NCI-H1694 treated with DMSO at 0.1 percent for 48 hours (cell line): ENCODE measurements at places on chromosomes 16 and 17.

DNA sequence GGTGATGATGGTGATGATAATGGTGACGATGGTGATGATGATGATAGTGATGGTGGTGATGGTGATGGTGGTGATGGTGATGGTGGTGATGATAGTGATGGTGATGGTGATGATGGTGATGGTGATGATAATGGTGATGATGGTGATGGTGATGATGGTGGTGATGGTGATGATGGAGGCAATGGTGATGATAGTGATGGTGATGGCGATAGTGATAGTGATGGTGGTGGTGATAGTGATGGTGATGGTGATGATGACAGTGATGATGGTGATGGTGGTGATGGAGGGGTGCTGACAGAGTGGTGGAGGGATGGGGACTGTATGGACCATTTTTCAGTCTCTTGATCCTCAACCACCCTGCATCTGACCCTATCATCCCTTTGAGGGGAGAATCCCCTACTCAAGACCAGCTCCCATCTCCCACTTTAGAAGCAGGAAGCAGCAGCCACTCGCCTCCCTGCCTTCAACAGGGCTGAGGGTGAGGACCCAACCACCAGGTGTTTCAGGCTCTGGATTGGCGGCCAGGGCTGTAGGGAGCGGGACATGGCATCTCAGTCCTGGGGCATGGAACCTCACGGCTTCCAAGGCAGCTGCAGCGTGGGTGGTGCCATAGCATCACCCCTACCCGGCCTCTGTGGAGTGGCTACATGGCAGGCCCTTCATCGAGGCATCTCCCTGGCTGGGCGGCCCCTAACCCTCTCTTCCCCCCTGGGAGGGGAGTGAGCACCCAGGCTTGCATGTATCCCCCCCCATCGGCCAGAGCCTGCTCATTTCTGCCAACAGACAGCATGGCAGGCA, 4.5 kb downstream of the FSCN2 start:
- DNase-seq: no peak

- no peak for DNase-seq
Measured at GRCh38 chr16:67474551-67475455, 6.2 kb downstream of the ATP6V0D1 start.

DNA sequence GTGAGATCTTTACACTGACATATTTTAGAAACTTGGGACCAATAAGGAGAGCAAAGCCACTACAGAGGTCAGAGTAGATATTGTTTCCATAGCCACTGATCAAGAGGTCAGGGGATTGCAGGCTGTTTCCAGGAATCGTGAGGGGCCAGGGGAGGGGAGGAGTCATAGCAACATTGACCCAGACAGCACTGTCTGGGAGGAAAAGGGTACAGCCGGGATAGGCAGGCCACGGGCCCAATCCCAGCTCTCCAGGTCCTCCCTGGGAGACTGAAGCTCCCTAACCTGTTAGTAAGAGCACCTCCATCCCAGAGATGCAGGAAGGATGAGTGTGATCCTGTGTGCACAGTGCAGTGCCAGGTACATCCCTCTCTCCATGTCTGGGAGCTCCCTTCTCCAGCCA, 48.5 kb upstream of the TMEM132E start:
- DNase-seq: no peak

DNA sequence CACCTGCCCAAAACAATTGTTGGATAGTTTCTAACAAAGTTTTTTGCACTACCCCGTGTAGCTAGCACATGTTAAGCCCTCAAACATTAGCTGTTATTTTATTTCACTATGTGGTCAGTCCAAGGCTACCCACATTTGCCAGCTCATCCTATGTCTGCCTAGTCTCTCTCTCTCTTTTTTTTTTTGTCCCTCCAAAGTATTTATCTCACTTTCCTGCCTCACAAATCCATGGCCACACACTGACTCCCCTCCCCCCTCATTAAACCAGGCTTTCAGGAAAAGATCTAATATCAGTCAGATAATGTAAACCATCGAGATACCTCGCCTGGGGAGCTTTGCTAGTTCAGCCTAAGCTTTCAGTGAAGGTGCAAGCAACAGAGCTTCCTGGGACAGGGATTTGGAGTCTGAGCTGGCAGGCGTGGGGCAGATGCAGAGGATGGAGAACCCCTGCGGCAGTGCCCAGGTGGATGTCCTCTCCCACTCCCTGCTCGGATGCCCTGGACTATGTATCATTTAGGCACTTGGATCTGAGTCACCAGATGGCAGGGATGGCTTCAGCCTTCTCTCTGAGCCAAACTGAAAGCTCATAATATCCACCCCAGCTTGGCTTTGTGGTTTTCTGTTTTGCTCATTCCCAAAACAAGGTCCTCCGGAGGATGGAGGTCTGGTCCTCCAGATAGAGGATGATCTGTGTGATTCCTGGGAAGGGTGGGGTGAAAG, 73.7 kb upstream of the FOXF1 start:
- no peak for DNase-seq

GRCh38 chr16:4351880-4352279, 759 bp upstream of the PAM16 start:
- DNase-seq: no peak

DNA sequence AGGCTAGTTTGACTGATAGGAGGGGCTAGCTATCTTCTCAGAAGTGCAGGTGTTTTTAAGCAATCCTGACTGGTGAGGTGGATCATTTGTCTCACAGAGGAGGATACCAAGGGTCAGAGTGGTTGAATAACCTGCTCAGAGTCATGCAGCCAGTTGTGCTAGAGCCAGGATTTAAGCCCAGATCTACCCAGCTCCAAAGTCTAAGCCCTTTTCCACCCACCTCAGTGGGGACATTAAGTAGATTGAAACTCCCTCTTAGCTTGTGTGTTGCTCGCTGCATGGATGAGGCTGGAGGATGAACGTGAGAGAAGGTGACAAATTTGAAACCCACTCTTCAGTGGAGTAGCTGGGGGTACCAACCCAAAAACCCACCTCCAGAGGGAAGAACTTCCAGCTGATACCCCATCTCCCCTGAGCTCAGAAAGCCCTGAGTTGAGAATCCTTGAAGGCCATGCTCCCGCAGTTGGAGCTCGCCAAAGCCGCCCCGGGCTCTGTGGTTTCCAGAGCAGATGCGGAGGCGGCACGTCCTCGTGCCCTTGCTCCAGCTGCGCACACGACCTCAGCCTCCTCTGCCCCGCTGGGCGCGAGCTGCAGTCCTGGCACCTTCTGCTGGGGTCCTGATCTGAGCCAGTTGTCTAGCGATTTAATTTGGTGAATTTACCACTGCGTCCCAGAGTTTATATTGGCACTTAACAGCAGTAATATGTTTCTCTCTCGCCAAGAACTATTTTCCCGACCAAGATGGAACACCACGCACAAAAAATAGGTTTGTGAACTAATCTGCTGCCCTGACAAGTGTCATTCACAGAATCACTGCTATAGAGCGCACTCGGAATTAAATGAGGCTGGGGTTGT, 159.5 kb downstream of the CCDC182 start:
- peak; percentile 88 for DNase-seq

DNA sequence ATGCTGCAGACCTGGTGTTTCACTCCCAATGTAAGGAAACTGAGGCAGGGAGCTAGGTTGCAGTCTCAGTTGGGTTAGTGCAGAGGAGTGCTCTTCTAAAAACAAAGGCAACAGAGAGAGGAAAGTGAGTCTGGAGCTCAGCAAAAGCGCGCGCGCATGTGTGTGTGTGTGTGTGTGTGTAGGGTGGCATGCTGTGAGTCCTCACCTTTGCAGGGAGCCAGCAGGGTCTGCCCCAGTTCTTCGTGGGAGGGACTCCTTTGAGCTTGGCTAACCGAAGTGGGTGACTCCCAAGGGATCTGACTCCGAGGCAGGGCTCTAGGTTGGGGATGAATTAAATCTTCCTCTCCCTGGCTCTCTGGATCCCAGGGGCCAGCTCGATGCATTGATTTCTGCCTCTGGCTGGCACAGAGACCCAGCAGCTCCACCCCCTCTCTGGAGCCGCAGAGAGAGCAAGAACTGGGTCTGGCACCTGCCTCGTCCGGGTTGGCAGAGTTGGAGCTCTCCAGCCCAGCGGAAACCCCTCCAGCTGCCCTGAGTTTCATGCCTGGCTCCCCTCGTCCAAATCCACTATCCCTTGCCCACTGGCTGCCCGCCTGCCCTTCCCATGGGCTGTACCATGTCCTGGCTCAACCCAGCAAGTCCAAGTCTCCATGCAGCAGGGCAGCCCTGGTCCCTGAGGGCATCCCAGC, 1.3 kb upstream of the BTBD17 start:
- DNase-seq: peak; percentile 41

DNA sequence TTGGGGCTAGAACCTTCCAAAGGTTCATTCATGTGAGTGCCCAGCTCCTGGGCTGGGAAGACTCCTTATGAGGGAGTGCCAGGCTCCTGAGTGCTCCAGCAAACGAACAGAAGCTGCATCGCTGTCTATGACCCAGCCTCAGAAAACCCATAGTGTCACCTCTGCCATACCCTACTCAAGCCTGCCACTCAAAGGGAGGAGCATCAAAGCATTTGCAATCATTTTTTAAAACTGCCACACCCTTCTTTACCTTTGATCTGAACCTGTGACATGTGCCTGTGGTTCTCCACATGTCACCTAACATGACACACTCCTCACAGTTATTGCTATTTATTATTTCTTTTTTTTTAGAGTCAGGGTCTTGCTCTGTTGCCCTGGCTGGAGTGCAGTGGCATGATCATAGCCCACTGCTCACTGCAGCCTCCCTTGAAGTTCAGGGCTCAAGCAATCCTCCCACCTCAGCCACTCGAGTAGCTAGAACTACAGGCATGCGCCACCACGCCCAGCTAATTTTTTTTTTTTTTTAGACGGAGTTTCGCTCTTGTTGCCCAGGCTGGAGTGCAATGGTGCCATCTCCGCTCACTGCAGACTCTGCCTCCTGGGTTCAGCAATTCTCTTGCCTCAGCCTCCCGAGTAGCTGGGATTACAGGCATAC, 7.3 kb upstream of the KDM8 start:
- no peak for DNase-seq

- no peak for DNase-seq
Measured at GRCh38 chr16:14505846-14506245, 124.2 kb downstream of the PARN start.

DNA sequence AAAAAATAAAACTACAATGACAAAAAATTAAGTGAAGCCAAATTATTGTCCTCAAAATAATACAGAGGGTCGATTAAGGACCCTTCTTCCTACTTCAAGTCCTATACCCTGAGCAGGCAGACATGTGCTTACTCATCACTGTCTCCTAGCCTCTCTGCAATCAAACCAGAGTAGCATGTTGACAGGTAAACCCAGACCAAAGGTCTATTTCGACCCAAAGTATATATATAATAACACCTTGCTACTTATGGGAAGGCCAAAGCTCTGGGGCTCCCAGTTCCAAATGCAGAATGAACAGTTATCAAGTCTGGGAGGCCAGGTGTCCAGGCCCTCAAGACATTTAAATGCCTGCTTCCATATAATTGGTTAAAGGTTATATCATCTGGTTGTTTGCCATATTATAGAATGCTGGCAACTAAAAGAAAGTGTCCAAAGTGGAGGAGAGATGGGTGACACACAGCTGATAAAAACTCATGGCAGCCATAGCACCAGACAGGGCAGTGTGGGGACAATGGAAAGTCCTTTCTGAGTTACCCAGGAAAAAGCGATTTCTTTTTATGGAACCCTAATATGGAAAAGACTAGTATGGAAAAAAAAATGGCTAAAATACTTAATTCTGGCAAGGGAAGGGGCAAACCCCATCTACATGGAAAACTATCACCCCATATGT, 53.6 kb downstream of the N4BP1 start:
- no peak for DNase-seq

- no peak for DNase-seq
Measured at GRCh38 chr17:7282752-7283321, 1.3 kb downstream of the SLC2A4 start.

GRCh38 chr17:12024327-12024726, 3.6 kb downstream of the MAP2K4 start:
- no peak for DNase-seq

- DNase-seq: no peak
Measured at GRCh38 chr16:79074951-79075350, 525.6 kb downstream of the MAF start.

GRCh38 chr16:66386629-66387622, 20.4 kb downstream of the CDH5 start:
- DNase-seq: no peak

GRCh38 chr16:57859331-57859730, 57.0 kb upstream of the KIFC3 start:
- DNase-seq: peak; percentile 1

- DNase-seq: no peak
Measured at GRCh38 chr17:31019004-31019403, 48.2 kb downstream of the RNF135 start.

- no peak for DNase-seq
Measured at GRCh38 chr16:1010251-1010650, 28.7 kb downstream of the SOX8 start.

DNA sequence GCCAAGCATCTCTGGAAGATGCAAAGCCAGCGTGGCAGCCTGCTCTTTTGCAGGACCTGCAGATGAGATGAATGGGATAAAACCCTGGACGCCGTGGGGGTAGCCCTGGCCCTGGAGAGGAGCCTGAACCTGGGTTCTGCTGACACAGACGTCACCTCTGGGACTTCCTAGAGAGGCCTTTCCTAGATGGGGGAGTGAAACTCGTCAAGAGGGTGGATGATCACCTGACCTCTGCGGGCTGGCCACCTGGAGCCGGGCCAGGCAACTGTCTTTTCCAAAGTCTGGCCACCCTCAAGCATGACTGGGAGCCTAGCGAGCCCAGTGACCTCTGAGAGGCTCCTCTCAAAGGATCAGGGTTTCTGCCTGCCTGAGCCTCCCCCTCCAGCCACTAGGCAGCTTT, 529.0 kb downstream of the KCNJ18 start:
- no peak for DNase-seq

- DNase-seq: no peak
Measured at GRCh38 chr16:88532434-88533241, 37.6 kb upstream of the ZC3H18 start.

GRCh38 chr16:57759541-57760356, 24.2 kb downstream of the KATNB1 start:
- no peak for DNase-seq

GRCh38 chr16:54879681-54880080, 51.0 kb upstream of the IRX5 start:
- DNase-seq: no peak

- no peak for DNase-seq
Measured at GRCh38 chr16:82059983-82060421, 24.9 kb downstream of the HSD17B2 start.

- DNase-seq: no peak
Measured at GRCh38 chr17:80664217-80664790, 119.7 kb downstream of the RPTOR start.

DNA sequence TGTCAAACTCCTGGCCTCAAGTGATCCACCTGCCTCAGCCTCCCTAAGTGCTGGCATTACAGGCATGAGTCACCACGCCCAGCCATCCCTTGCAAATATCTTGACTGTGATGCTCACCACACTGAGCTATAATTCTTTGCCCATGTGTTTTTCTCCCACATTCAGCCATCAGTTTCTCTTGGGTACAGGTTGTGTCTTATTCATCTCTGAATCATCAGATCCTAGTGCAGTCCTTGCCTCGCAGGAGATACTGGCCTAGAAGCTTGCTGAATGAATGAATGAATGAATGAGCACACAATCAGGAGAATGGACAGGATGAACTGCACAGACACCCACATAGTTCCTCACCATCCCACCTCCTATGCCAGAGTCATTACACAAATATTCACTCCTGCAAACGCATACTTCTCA, 24.4 kb upstream of the ETV4 start:
- DNase-seq: no peak
